ENCODE measurements at places on chromosomes 3 and 15. TPM values are rescaled to one million over a fixed set of nuclear protein-coding genes. Genes with fewer than 3 reads are reported as not detected.

EIF1B gene
- total RNA-seq, result 83.4 TPM

ALDH1L1 gene
- total RNA-seq, result 0.10 TPM

- DNase-seq, result no peak
These were observed 19.7 kb downstream of the CFAP100 start for GRCh38 chr3:126414406-126414805.

GRCh38 chr15:67762610-67763368, 62.5 kb upstream of the SKOR1 start:
- DNase-seq, result peak; percentile 38

DNA sequence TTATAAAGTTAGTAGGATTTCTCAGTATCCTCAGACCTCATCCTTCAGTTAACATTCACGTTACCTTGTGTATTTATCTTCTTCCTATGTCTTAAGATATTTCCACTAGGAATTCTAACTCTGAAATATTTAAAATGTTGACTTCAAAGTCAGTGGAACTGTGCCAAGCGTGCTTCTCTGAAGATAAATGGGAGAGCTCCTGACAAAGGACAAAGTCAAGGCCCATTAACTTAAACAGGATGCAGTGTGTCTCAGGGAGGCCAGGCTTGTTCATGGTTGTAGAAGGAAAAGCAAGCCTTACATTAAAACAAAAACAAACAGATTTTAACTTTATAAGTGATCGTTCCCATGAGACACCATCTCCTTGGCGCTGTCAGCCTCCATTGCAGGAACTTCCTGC, 41.5 kb downstream of the ABHD17C start:
- DNase-seq, result no peak

DNA sequence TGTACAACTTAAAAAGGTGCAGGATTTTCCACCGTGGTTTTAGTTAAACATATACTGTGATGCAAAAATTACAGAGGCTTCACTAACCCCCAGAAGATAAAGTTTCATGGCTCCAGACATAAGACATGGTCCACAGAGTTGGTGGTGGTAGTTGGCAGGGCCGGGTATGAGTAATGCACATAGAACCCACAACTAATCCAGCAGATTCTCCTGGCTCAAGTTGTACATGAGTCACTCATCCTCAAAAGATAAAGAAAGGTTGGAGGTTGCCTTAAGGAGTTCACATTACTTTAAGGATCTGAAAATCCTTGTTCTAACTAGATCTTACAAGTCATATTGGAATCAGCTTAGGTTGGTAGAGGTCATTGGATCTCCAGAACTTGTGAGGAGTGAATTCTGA, 98.3 kb upstream of the ZBTB20 start:
- DNase-seq, result no peak

DNA sequence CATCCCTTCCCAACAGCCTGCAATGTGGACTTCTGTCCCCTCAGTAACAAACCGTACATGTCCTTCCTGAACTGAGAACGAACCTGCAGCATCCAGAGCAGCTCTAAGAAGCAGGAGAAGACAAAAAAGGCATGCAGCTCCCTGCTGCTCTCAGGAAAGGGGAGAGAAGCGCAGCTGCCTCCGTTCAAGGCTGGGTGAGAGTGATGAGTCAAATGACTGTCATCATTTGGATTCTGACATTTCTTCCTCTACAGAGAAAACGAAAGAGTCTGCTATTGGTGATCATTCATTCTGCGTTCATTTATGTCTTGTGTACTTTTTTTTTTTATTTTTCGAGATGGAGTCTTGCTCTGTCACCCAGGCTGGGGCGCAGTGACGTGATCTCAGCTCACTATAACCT, 677.8 kb downstream of the FHIT start:
- no peak for DNase-seq

- DNase-seq, result no peak
These were observed 84.7 kb upstream of the LRRN1 start for GRCh38 chr3:3714572-3714971.

GRCh38 chr15:51193979-51194378, 99.3 kb upstream of the TNFAIP8L3 start:
- DNase-seq, result no peak

DNA sequence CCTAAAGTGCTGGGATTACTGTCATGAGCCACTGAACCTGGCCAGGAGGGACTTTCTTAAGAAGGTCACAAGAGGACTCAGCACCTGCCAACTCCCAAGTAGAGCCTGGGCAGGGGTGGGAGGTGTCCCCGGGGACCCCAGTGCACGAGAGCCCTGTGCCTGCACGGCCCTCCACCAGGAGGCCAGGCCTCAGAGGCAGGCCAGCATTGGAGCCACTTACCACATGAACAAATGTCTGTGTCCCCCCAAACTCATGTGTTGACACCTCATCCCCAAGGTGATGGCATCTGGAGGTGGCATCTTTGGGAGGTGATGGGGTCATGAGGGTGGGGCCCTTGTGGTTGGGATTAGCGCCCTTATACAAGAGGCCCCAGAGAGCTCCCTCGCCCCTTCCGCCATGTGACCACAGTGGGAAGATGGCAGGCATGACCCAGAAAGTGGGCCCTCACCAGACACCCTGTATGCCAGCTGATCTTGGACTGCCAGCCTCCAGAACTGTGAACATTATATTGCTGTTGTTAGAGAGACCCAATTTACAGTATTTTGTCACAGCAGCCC, 3.2 kb upstream of the RPUSD3 start:
- DNase-seq, result no peak

DNA sequence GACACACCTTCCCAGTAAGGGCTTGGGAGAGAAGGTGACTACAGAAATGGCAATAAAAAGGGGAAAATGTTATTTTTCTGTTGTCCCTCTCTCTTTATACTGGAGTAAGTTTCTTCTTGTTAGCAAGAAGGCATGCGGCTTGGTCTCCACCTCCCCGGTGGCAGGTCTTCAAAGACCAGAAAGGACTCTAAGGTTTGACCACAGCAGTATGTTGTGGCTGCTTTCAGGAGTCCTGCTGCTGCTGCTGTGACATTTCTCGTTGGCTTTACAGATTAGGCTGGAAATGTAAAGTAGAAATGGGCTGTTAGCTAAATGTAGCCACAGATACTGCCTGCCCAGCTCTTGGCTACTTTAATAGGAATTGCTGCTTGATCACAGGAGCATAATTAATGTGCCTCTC, 175.8 kb upstream of the ZBTB20 start:
- DNase-seq, result no peak

DNA sequence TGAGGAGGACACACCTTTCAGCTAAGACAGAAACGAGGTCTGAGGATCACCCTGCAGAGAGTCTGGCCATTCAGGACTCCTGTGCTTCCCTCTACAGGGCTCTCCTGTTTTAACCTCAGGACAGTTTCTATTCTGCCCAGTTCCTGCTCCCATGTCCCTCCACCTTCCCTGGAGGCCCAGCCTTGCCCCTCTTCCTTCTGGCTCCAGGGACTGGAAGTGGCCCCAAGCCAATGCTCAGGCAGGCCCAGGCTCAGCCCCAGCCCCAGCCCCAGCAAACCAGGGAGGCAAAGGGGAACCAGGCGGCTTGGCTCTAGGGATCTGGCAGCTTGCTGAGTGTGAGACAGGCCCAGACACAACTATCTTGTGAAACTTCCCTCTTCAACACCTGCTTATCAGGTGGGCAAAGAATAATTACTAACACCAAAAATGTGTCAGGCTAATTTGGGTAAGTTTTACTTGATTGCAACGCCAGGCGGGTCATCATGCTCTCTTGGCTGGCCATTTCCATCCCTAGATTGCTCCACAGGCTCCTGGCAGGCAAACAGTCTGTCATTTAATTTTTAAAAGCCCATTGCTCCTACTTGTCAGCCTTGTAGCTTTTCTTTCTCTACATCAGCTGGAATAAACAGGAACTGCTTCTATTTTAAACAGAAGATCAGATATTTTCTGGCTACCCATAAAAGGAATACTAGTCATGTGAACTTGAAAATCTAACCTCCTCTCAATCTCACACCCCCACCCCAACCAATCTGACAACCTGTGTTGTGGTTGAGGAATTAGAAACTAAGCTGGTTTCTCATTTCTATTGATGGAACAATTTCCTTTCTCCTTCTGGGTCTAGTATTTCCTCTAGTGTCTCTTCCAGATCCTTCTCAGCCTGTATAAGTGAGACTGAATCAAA, 33.5 kb downstream of the UPK1B start:
- no peak for DNase-seq
